ENCODE measurements at places on chromosomes 11 and 22. TPM values are rescaled to one million over a fixed set of nuclear protein-coding genes. Genes with fewer than 3 reads are reported as not detected.

Gene CASP1
- 26.6 TPM for total RNA-seq

Gene KIF18A
- 22.8 TPM for total RNA-seq

Gene HBB
- total RNA-seq = not detected

Gene PATE2
- 0.29 TPM for total RNA-seq

Gene EIF3F
- total RNA-seq = 385 TPM

Gene MISFA
- total RNA-seq = 0.58 TPM

Gene CRACR2B
- total RNA-seq = 1.5 TPM

Gene IGSF9B
- 0.15 TPM for total RNA-seq

Gene PTPN5
- total RNA-seq = not detected

Gene PYGM
- total RNA-seq = 1.3 TPM

Gene BTBD18
- total RNA-seq = not detected

Gene AP1B1
- total RNA-seq = 72.1 TPM

Gene DCHS1
- total RNA-seq = 39.2 TPM

Gene VSIG10L2
- total RNA-seq = not detected

Gene PIWIL4
- 4.1 TPM for total RNA-seq

Gene PKNOX2
- total RNA-seq = 0.73 TPM

Gene MS4A6E
- not detected for total RNA-seq

Gene GLB1L2
- 0.15 TPM for total RNA-seq

Gene JAML
- not detected for total RNA-seq

Gene KCNJ1
- under 0.01 TPM for total RNA-seq

Gene ATXN10
- total RNA-seq = 241 TPM
